ENCODE measurements at places on chromosomes 5 and 9.

- DNase-seq, result no peak
Observed at GRCh38 chr5:166992874-166993722, 1298.3 kb upstream of the WWC1 start.

DNA sequence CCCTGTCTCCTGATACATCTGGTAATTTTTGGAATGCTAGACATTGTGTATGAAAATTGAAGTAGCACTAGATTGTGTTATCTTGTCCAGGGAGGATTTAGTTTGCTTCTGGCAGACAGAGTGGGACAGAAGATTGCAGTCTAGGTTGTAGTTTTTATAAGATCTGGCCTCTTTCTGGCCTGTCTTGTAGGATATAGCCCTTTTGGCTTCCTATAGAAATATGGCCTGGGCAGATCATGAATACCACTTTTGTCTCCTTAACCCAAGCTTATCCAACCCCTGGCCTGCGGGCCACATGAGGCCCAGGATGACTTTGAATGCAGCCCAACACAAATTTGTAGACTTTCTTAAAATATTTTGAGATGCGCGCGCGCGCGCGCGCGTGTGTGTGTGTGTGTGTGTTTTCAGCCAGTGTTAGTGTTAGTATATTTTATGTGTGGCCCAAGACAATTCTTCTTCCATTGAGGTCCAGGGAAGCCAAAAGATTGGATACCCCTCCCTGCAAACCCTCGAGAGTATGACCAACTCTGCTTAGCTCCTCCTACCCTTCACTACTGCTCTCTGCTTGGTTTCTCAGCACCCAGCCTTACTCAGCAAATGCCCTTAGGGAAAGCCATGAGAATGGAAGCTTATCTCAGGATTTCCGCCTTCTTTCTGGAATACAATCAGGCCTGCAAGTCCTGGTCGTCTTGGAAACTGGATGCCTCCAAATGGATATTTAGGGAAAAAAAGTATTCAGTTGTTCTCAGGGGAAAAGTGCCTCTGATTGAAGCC, 26.5 kb downstream of the ANKRD33B start:
- DNase-seq, result no peak

DNA sequence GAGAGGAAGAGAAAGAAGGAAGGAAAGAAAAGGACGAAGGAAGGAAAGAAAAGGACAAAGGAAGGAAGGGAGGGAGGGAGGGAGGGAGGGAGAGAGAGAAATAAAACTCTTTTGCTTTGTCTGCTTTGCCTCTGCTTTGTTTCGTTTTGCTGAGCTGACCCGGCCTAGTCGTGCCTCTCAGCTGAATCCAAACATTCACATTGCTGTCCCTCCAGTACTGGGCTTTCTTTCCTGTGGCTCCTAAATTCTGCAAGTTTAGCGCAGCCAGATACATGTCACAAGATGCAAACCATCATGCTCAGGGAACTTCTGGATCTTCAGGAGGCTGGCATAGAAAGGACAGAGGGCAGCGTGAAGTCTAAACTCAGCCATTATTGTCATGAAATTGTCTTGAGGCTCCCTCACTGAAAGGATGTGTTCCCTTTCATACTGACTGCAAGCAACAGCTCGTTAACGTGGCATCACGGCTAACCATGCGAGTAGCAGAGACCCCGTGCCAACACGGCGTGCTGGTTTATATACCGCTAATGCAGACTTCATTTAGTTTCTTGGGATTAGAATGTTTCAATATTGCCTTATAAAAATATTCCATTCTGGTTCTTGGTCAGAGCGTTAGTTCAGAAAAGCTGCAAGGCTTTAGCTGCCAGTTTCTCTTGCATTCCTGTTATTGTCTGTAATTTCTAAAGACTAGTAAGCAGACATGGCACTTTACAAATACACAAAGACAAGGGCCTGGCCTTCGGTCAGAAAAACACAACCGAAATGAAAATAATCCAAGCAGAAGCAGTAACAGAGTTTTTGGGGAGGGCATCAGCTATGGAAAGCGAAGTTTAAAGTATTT, 94.2 kb downstream of the TMEM174 start:
- no peak for DNase-seq

GRCh38 chr5:157610990-157611389, 35.4 kb upstream of the ADAM19 start:
- DNase-seq, result no peak

DNA sequence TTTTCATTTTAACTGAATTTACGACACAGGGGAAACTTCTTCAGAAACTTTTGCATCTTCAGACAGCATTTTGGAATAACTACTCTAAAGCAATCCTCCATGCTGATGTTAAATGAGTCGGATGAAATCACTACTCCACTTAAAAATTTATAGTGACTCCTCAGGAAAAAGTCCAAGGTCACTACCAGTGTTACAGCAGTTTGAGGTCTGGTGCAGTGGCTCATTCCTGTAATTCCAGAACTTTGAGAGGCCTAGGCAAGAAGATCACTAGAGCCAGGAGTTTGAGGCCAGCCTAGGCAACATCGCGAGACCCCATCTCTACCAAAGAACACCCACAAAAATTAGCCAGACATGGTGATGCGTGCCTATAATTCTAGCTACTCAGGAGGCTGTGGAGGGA, 5.9 kb upstream of the GAS1 start:
- no peak for DNase-seq

DNA sequence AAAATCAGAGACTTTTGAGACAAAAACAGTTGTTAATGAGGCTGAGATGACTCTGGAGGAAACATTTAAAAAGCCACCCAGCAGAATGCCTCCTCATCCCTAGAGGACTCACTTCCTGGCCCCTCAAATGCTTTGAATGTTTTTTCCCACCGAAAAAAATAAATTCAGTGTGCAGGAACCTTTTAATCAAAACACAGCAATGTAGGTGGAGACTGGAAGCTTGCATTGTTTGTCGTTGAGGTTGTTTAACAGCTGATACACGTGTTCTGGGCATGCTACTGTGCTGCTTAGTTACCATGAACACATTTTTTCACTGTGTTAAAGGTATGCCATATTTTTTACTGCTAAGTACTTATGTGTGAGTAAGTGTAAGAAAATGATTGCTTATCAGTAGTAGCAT, 65.7 kb upstream of the ADCY2 start:
- DNase-seq, result no peak

GRCh38 chr9:107992271-107992670, 502.7 kb upstream of the KLF4 start:
- DNase-seq, result no peak

GRCh38 chr5:32138839-32139493, 35.2 kb downstream of the GOLPH3 start:
- DNase-seq, result peak; percentile 83

GRCh38 chr9:104313396-104314110, 190.5 kb upstream of the OR13F1 start:
- DNase-seq, result no peak

- DNase-seq, result no peak
Observed at GRCh38 chr9:20477940-20478620, 144.2 kb downstream of the MLLT3 start.

- DNase-seq, result no peak
Observed at GRCh38 chr5:138962614-138963370, 87.7 kb upstream of the LRRTM2 start.

Data from activated naive CD4-positive, alpha-beta T cell treated with Interleukin-2 at 50 U/mL for 16 hours (primary cell).